Prostate gland (tissue), 2 donors: ENCODE measurements at places on chromosomes 5 and 9. TPM values are rescaled to one million over a fixed set of nuclear protein-coding genes. Genes with fewer than 3 reads are reported as not detected.

- no peaks in the 10 kb centered on the region for H3K4me1 ChIP-seq
- H3K4me3 ChIP-seq = no peak overlapping the region
- no peaks in the 10 kb centered on the region for H3K27me3 ChIP-seq
- no peak overlapping the region for H3K27ac ChIP-seq
- DNase-seq = no peak
Measured at GRCh38 chr5:160979385-160979784, 127.4 kb upstream of the ATP10B start.

DNA sequence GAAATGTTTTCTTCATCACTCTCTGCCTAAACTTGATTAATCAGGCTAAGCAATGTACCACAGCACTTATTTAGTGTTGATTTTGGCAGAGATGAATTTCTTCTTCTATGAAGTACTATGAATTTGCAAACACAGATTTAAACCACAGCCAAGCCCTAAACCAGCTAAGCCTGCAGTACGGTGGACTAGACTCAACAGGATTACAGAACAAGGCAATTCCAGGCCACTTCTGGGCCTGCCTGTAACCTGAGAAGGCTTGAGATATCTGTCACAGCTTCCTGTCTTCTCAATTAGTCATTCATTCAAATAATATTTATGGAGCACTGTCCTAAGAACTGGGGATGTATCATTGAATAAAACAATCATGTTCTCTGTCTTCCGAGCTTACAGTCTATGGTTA lies 32.4 kb upstream of the CAST start:
- peak; percentile 82 for DNase-seq
- no peaks in the 10 kb centered on the region for H3K36me3 ChIP-seq
- peaks cover 2% of the 10 kb centered on the region for H3K4me1 ChIP-seq
- H3K27ac ChIP-seq = peak overlapping the region; percentile 47

DNA sequence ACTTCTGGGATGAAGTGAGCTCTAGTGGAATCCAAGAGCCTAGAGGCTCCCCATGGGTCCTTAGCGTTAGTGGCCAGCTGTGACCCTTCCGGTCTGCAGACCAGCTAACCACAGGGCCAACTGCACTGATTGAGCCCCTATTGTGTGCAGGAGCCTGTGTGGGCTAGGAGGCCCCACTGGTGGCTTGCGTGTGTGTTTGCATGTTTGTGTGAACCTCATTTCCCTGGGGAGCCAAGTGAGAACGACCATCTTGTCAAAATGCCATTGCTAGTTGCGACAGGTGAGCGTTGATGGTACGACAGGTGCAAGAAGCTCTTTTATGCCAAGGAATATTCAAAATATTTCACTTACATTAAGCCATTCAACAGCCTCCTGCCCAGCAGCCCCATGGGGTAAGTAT lies 44.1 kb upstream of the ANKRD33B start:
- H3K27ac ChIP-seq = no peak overlapping the region
- H3K4me1 ChIP-seq = no peaks in the 10 kb centered on the region
- no peaks in the 10 kb centered on the region for H3K36me3 ChIP-seq
- H3K27me3 ChIP-seq = no peaks in the 10 kb centered on the region
- no peak for DNase-seq
- no peak overlapping the region for H3K4me3 ChIP-seq

DNA sequence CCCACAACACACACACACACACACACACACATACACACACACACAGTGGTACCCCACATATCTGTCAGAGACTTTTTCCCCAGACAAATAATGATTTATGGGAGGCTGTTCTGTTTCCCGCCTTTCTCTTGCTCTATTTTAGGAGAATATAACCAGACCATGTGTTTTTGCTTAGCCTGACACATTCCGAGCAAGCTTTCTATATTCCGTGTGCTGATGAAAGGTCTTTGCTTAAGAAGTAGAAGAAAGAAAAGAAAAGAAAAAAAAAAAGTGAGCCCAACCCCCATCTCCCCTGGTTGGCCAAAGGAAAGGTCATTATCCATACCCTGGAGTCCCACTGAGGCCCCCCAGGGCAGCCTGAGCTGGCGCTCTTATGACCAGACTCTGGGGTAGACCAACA lies 338.6 kb downstream of the SLIT3 start:
- DNase-seq = no peak
- H3K4me1 ChIP-seq = no peaks in the 10 kb centered on the region
- H3K36me3 ChIP-seq = no peaks in the 10 kb centered on the region
- H3K4me3 ChIP-seq = no peak overlapping the region

- H3K4me3 ChIP-seq = no peak overlapping the region
- no peak for DNase-seq
- H3K36me3 ChIP-seq = no peaks in the 10 kb centered on the region
Measured at GRCh38 chr5:132114150-132115121, 40.8 kb downstream of the CSF2 start.

Gene ARRDC3
- 31.4 TPM for total RNA-seq

GRCh38 chr5:113237893-113238292 lies 196.9 kb downstream of the TSSK1B start:
- no peaks in the 10 kb centered on the region for H3K27me3 ChIP-seq
- H3K27ac ChIP-seq = no peak overlapping the region
- H3K4me3 ChIP-seq = no peak overlapping the region
- H3K36me3 ChIP-seq = no peaks in the 10 kb centered on the region

DNA sequence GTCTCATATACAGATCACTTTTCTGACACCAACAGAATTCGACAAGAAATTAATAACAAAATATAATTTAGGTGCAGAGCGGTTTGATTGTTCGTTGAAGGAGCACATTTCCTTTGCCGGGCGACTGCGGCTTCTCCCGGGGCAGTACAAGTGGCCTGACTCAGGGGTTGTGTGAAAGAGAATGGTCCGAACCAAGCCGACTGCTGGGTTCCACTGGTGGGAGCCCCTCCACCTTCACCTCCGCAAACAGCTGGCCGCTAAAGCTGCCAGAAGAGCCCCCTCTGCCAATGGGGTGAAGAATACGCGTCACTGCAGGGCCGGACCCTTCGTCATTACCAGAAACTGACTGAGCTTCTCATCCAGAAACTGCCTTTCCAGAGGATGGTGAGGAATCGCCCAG lies 156.0 kb upstream of the IFNE start:
- no peaks in the 10 kb centered on the region for H3K4me1 ChIP-seq
- H3K27ac ChIP-seq = no peak overlapping the region
- no peaks in the 10 kb centered on the region for H3K27me3 ChIP-seq
- H3K4me3 ChIP-seq = no peak overlapping the region
- H3K36me3 ChIP-seq = no peaks in the 10 kb centered on the region

DNA sequence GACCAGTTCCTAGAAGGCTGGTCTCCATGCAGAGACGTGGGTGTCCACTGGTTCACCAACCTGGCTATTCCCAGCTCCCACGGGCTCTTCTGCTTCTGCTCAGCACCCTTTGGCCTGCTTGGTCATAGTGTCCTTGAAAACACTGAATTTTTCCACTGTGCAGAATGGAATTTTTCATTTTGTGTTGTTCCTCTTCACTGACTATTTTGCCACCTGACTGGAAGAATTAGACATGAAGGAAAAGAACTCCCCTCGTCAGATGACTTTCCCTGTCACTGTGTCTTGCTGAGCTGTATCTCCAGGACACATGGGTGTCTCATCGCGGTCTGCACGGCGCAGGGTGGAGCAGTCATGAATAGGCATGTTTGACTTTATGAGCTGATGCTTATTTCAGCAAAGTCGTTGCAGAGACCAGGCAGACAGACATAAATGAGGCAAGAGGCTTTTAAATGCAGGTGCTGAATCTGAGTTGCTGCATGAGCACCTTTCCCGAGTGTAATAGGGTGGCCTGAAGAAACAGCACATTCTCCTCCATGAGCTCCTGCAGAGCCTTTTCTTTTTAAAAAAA lies 50.2 kb upstream of the SEMA4D start:
- no peaks in the 10 kb centered on the region for H3K4me1 ChIP-seq
- H3K4me3 ChIP-seq = no peak overlapping the region
- H3K27me3 ChIP-seq = no peaks in the 10 kb centered on the region
- no peaks in the 10 kb centered on the region for H3K36me3 ChIP-seq
- H3K27ac ChIP-seq = no peak overlapping the region

DNA sequence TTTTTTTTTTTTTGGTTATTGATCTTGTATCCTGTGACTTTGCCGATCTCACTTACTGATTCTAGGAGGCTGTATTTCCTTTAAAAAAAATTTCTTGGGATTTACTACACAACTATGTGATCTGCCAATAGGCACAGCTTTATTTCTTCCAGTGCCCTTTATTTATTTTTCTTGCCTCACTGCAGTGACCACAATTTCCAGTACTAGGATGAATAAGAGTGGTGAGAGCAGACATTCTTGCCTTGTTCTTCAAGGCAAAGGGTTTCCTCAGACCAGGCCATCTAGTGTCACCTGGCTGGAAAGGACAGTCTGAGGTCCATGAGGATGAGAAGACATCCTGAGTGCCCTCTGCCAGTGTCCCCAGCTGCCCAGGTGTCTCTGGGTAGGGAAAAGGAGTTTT lies 265.4 kb downstream of the SPOCK1 start:
- no peaks in the 10 kb centered on the region for H3K36me3 ChIP-seq
- H3K4me1 ChIP-seq = peaks cover 3% of the 10 kb centered on the region
- no peak overlapping the region for H3K4me3 ChIP-seq
- DNase-seq = no peak

DNA sequence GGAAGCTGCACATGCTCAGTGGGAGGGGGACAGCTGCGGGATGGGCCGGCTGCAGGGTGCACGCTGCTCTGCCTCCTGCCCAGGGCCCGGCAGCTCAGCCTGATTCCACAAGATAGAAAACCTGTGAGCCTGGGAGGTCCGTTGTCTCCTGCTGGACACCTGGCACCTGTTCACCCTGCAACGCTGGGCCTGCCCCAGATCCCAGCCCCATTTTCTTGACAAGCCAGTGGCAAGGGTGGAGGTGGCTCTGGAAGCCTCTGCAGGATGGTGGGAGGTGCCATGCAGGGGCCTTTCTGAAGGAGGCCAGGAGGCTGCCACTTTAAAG lies 68.1 kb upstream of the RNF130 start:
- H3K4me3 ChIP-seq = no peak overlapping the region
- peaks cover 8% of the 10 kb centered on the region for H3K27me3 ChIP-seq
- H3K27ac ChIP-seq = no peak overlapping the region
- H3K36me3 ChIP-seq = no peaks in the 10 kb centered on the region
- DNase-seq = no peak
- no peaks in the 10 kb centered on the region for H3K4me1 ChIP-seq

Gene RPP25L
- total RNA-seq = 53.2 TPM
